Cardiac atrium fibroblast (primary cell): ENCODE measurements at places on chromosomes 5 and 9. TPM values are rescaled to one million over a fixed set of nuclear protein-coding genes. Genes with fewer than 3 reads are reported as not detected.

SOX30 gene
- total RNA-seq = not detected in 2 replicates

NINJ1 gene
- 19.5 and 41.3 TPM in 2 replicates for total RNA-seq

MTX3 gene
- 5.0 and 5.4 TPM in 2 replicates for total RNA-seq

SOHLH1 gene
- total RNA-seq = not detected in 2 replicates

ABO gene
- not detected in 2 replicates for total RNA-seq

AIF1L gene
- total RNA-seq = 0.49 TPM in 1 of 2 replicates, not detected in the other

TMOD1 gene
- total RNA-seq = 0.18 and 0.65 TPM in 2 replicates
